ENCODE measurements at places on chromosomes 7 and 10.

GRCh38 chr10:116620423-116621400, at the start of gene PNLIPRP2:
Gene PNLIPRP2, plus strand, starts transcription at chr10:116620953.
- DNase-seq = no peak

DNA sequence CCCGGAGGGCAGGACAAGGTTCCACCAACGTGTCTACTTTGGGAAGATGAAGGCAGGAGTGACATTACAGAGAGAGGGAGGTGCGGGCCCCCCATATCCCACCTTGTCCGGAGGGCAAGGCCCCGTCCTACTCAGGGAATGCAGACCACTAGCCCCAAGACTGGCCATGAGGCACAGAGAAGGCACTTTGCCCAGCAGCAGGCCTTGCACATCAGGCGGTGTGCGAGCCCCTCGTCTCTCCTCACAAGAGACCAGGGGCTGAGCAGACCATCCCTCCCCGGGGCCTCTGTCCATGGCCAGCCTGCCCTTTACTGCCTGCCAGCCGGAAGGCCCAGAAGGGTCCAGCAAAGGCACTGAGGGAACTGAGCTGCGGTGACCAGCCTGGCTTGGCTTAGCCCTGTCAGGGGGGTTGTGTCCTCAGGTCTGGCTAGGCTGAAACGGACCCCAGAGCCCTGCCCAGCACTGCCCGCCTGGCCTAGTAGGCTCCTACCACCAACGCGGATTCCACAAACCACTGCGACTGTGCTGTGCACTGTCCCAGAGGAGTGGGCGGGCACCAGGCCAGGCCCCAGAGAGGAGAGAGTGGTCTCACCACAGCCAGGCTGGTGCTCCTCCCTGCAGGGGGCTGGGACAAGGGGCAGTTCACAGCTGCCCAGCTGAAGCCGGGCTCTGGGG, 16.7 kb downstream of the CAMK2B start:
- DNase-seq = no peak

DNA sequence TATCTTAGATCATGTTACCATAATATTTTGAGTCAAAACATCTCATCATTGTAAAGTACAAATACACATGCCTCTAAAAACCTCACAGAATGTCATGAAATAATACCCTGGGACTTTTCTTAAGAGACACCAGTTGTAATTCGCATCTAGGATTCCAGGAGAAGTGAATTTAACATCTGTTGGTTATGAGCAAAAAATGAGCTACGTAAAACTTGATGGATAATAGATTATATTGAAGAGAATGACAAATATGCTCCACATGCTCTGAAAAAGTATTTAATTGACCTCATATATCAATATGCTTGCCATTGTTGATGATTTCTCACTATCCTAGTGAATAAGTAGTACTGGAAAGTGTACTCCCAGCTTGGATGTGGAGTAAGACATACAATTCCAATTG, 227.0 kb downstream of the BBS9 start:
- no peak for DNase-seq

DNA sequence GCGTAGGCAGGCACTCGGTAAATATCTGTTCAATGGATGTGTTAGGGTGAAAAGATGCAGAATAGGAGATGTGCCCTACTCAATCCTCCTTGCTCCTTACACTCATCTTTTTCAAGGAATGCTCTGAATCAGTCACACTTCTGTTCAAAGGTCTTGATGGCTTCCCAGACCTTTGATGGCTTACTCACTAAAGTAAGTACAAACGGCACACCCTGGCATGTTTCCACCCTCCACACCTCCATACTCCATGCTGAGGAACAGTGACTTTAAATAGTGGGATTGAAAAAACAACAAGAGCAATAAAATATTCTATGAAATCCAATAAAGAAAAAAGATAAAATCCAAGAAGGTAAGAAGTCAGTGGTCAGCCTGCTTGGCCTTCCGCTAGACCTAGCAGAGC, 569.2 kb downstream of the SORCS1 start:
- DNase-seq = no peak

- no peak for DNase-seq
Measured at GRCh38 chr10:29408847-29409240, 120.0 kb downstream of the LYZL1 start.

GRCh38 chr7:91353848-91354247, 89.6 kb downstream of the FZD1 start:
- DNase-seq = no peak

DNA sequence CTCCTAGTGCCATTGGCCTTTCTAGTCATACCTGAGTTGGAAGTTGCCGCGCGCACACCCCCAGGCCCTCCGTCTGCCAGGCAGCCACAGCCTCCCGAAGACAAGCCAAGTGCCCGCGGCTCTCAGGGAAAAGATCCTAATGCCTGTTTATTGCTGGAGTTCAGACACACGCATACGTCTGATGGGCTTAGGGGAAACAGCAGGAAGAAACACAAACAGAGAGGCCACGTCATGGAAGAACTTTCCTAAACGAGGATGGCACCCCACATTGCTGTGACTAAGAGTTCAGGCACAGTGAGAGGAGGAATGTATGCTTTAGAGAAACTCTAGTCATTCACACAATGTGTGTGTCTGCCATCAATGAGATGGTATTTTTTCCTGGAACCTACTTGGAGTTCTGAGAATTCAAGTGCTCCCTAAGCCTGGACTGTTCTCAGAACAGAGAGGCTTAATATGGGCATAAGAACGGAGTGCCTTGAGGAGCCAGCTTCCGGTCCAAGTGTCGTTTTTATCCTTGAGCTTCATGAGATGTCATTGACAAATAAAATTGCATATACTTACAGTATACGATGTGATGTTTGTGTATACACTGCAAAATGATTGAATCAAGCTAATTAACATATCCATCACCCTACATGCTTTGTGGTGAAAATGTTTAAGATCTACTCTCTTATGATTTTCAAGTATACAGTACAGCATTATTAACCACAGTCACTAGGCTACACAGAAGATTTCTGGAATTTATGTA, 11.6 kb upstream of the RBP3 start:
- DNase-seq = peak; percentile 40

DNA sequence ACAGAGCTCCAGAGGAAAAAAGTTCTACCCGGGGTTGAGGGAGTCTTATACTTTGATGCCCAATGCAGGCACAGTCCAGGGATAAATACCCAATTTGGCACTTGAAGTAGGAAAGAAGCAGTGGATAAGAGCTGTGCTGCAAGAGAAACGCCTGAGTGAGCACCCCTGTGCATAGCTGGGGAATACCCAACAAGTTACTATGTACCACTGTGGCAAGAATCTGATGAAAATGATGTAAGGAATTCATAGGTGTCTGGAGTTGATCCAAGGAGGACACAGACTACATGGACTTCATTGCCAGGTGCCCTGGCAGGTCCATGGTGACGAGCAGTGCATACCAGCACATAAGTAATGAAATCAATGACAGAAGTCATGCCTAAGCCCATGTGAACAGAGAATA, 183.7 kb upstream of the FEZF1 start:
- no peak for DNase-seq

DNA sequence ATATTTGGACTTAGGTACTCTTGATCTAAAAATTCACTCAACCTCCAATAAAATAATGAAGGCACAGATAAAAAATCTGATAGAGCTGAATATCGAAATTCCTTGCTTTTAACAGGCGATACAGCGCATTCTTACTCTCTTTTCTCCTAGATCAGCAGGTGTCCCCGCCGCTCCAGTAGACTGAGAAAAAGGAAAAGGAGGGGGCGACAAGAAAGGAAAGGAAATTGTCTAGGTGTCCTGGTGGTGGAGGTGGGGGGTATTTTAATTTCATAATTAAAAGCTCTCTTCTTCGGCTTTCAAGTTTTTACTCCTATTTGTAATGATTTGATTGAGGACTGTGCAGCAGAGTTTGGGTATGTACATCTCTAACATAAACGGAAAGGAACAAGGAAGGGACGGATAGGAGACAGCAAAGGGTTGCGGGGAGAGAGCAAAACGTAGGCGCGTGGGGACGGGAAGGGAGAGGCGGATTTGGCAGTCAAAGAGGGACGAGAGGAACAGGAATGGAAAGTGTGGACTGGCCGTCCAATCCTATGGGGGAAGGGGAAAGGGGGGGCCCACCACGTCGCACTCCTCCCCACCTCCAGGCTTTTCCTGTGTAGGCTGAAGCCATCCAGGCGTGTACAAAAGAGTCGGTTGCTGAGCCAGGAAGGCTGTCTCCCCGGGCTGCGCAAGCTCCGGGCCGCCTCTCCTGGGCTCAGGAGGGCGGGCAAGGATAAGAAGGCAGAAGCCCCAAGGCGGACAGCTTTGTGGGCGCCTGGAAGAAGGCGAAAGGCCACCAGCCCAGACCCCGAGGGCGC, 875 bp upstream of the HECTD2 start:
- DNase-seq = peak; percentile 90

- DNase-seq = no peak
Measured at GRCh38 chr10:71525721-71526120, 129.0 kb downstream of the CDH23 start.

DNA sequence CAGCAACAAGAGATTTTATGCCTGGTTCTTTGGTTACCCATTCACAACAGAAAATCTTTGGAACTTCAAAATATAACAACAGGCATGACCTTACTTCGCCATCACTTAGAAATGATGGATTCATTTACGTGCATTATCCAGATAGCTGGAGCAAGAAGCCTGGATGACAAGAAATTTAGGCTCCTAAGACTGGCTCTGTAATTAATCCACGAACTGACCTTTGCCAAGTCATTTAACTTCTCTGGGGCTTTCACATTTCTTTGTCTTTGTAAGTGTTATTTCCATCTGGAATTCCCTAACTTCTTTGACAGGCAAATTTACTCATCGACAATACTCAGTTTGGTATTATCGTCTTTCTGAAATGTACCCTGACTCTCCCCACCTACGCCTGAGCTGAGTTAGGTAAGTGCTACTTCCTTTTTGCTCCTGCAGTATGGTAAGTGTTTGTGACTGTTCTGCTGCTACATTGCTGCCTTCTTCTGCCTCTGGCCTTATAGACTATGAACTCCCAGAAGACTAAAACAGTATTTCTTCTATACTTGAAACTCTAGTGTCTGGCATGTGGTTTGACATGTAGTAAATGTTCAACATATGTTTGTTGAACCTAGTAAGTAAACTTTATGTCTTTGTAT, 5.5 kb upstream of the MDFIC start:
- DNase-seq = no peak

- DNase-seq = no peak
Measured at GRCh38 chr7:157972914-157973313, 614.7 kb downstream of the PTPRN2 start.

- DNase-seq = no peak
Measured at GRCh38 chr10:32023264-32023663, 33.0 kb downstream of the KIF5B start.

GRCh38 chr10:32104622-32105509, 48.6 kb upstream of the KIF5B start:
- DNase-seq = peak; percentile 33

DNA sequence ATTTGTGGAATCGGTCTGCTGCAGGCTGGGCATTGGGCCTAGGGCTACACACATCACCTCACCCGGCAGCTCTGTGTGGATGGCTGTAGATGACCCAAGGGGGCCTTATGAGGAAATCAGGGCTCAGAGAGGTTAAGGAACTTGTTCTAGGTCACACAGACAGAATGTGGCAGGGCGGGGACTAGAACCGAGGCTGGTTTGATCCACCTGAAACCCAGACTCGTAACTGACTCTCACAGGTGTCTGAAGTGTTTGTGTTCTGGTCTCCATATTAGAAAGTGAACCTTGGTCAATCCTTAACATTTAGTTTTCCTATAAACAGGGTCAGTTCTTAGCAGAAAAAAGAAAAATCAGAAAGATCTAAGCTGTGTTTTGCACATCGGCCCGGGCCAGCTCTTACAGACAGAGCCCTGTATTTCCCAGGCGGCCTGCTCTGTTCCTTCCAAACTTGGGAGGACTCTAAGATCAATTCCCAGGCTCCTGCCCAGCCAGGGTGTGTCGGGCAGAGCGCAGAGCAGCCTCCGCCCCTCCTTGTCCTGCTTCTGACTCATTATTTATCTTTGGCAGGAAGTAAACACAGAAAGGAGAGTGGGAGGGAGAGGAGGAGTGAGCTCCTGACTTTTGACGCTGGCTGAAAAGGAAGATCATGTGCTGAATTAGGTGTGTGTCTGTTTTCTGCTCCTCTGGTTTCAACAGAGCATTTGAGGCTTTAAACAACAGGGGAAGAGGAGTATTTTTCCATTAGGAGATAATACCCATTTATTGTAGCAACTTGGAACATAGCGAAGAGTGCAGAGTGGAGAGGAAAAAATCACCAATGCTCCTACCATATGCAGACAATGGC, 74.1 kb downstream of the TACC2 start:
- DNase-seq = peak; percentile 95

- no peak for DNase-seq
Measured at GRCh38 chr10:12838995-12839927, 162.3 kb downstream of the CCDC3 start.

GRCh38 chr7:93145354-93145753, 2.8 kb downstream of the SAMD9L start:
- DNase-seq = no peak

- DNase-seq = no peak
Measured at GRCh38 chr10:60986791-60987190, 42.8 kb upstream of the RHOBTB1 start.

DNA sequence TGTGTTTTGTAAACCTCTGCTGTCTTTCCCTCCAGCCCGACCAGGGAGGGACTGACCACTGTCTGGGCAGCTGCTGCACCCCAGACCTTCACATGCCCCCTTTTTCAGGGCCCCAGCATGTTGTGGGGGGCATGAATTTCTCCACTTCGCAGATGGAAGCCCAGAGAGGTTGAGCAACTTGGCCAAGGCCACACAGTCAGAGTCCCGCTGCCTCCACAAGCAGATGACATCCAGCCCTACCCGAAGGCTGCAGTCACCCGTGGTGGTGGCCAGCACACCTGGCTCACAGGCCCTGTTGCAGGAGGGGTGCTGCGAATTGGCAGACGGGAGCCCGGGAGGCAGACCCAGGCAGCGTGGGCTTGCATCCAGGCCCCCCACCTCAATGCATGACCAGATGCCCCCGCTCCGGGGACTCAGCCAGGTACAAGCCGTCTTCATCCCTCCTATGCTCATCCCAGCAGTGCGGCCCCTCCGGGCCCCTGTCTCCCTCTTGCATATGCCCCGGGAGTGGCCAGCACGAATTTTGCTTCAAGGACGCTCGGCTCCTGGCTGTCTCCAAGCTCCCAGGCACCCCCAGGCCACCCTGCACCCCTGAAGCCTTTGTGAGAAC, 36.0 kb upstream of the PDGFA start:
- no peak for DNase-seq

DNA sequence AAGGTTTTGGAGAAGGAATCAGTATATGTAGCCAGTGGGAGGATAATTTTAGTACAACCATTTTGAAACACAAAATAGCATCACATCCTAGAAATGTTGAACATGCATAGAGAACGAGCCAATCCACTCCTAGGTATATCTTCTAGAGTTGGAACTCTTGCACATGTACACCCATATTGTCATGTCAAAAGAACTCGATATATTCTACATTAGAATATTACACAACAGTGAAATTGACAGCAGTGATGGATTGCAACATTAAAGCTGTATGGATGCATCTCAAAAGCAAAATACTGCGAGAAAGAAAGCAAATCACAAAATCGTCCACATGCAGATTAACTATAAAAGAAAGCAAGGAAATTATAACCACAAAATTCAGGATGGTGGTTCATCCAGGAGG, 159.3 kb upstream of the NEBL start:
- DNase-seq = no peak

GRCh38 chr7:90760892-90761291, 164.8 kb downstream of the CDK14 start:
- DNase-seq = no peak

Data from GM23248 (cell line).